ENCODE measurements at places on chromosomes 4 and X. TPM values are rescaled to one million over a fixed set of nuclear protein-coding genes. Genes with fewer than 3 reads are reported as not detected.

The MAD2L1 gene
- total RNA-seq = 6.2 TPM

The KLF8 gene
- total RNA-seq = 9.4 TPM

The TNIP3 gene
- total RNA-seq = not detected

The NONO gene
- total RNA-seq = 770 TPM

The PCDH18 gene
- total RNA-seq = 9.8 TPM

The RBMXL3 gene
- not detected for total RNA-seq

The CXXC4 gene
- total RNA-seq = 12.6 TPM

The MED12 gene
- 56.5 TPM for total RNA-seq

The SLITRK2 gene
- 0.09 TPM for total RNA-seq

The RPS6KA6 gene
- 3.8 TPM for total RNA-seq

The VCX2 gene
- total RNA-seq = not detected

The SPP1 gene
- total RNA-seq = 0.12 TPM

The POF1B gene
- total RNA-seq = 0.12 TPM

The DDIT4L gene
- total RNA-seq = 4.0 TPM

GRCh38 chr4:130110770-130111169, 1014.8 kb downstream of the C4orf33 start:
- no peak for DNase-seq

DNA sequence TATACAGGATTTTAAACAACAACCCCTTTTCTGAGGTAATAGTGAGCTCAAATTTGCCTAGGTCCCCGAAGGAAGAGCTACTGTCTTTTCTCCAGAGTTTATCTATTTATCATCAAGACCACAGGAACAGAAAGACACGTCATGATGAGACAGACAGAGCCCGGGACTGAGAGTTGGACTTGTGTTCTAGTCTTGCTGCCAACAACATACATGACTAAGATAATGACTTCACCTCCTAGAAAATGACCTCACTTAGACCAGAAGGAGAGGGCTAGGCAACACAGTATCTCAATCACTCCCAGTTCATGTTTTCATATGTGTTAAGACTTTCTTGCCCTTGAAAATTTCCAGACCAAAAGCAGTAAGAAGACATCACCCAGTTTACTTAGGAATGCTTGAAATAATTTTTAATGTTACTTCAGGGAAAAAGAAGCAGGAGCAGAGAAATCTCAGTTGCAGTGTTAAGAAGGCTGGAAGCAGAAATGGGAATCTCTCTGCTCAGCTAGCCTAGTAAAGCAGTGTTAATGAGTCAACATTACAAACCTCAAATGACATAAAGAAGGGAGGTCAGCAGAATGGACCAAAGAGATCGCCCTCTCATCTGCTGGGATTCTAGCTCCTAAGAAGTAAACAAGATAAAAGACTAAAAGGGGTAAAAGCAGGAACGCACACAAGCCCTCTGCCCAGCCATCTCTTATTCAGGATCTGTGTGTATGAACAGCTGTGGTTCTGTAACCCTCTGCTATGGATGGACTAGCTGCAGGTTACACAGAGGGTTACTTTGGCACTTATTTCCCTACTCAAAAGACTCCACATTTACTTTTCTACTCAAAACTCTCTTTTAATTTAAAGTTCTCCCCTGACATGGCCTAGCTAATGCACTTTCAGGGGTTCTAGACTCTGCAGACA, 24.8 kb downstream of the PDGFC start:
- DNase-seq = no peak

GRCh38 chr4:79864500-79865200, 208.4 kb downstream of the ANTXR2 start:
- peak; percentile 66 for DNase-seq

DNA sequence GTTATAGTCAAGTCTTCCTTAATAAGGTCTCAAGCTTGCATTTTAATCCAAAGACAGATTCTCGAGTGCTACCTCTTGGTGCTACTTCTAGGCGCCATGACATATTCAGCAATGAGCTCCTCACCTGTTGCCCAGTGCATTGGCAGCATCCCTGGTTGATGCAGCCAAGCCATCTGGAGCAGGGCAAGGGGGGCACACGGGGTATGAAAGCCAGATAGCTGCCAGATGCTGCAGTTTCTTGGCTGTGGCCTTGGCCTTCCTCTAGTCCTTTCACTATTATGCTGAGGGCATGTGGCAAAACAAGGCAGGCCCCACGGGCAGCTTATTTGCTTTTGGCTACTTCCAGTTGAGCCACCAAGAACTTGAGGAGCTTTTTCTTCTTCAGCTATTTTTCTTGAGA, 168.6 kb upstream of the PGRMC2 start:
- DNase-seq = no peak

DNA sequence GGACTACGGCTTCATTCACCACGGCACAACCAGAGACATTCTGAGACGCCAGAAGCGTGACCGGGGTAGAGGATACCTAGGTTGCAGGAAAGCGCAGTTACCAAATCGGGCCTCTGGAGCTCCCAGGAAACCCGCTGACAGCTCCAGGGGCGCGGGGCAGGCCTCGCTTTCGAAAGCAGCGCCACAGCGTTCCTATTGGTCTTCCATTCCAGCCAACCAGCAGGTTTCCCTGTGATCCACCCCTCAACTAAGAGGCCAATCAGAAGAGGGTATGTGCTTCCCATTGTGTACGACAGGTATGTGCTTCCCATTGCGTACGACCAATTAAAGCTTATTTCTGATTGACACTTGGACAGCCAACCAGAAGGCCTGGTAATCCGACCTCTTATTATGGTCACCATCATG, 14.9 kb downstream of the SNX12 start:
- peak; percentile 48 for DNase-seq

DNA sequence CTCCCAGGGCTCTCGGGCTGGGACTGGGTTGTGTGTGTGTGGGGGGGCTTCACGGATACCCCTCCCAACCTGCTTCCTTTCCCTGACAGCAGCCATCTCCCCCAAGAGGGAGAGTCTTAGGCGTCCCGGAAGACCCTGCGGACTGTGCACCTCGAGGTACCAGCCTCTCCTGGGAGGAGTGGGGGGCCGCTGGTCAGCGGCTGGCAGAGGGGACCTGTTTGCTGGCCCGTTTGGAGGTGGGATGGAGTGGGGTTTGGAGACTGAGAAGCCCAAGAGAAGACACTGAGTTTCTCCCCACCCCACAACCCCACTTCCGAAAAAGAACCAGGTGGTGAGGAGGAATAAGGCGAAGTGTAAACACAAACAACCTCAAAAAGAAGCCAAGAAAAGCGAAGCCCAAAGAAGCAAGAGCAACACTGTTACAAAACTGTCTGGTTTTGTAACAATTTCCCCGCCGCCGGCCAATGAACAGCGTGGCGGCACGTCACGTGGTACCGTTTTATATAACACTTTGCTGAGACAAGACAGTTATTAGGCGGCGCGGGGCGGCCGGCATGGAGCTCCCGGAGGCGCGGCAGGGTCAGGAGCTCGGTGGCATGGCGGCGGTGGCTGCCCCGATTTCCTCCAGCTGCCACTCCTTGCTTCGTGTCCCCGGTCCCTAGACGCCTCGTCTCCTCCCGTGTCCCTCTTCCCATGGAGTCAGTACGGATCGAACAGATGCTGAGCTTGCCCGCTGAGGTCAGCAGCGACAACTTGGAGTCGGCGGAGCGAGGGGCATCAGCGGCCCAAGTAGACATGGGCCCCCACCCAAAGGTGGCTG, at the start of gene LONRF3:
LONRF3 (plus strand) TSS at position 531 of the 820 bp plus-strand sequence; CDS start at position 694, 163 bp downstream.
- peak; percentile 13 for DNase-seq

DNA sequence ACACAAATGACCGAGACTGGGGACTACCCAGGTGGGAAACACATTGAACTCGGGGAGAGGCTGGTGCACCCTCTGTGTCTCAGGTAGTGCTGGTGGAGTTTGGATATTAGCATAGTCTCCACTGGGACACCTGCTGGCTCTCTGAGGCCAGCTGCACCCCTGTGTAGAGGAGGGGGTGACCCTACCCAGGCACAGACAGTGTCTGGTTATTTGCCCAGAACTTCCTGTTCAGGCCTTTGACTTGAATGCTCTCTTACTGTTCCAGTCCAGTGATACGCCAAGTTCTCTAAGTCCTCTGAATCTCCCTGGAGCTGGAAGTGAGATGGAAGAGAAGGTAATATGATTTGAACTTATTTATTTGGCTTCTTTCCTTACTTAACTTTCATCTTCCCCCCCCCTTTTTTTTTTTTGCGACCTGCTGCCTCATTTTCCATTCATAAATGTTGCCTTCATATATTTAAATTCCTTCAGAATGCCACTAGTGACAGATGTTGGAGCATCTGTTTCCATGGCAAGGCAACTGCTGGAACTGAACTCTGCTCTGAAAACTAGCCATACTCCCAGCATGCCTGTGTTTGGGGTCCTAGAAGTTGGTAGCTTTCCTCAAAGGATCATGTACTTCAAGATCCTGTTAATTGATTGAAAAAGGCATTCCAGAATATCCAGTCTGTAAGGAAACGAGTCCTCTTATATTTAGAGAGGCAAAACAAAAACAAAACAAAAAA, 76.7 kb downstream of the AASDH start:
- DNase-seq = no peak

GRCh38 chrX:111145878-111146277, 49.9 kb downstream of the PAK3 start:
- DNase-seq = no peak

- DNase-seq = no peak
Measured at GRCh38 chr4:111535792-111536191, 609.5 kb upstream of the FAM241A start.

- DNase-seq = no peak
Measured at GRCh38 chr4:8542776-8543525, 37.2 kb upstream of the GPR78 start.

DNA sequence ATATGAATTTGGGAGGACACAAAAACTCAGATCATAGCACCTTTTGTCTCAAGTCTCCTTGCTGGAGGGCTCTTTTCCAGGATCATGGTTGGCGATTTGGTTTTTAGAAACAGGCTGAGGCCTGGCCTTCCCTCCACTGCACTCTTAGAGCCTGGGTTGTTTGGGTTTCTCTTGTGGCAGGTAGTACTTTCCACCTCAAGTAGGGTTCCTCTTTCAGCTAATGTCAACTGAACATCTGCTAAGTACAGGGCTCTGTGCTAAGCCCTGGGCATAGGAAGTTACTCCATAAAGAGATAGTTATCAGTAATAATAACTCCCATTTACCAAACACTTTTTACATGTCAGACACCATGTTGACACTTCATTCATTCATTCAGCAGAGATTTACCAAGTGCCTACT, 28.2 kb upstream of the APLN start:
- DNase-seq = no peak

- DNase-seq = no peak
Measured at GRCh38 chr4:17884063-17884462, 73.3 kb downstream of the NCAPG start.

DNA sequence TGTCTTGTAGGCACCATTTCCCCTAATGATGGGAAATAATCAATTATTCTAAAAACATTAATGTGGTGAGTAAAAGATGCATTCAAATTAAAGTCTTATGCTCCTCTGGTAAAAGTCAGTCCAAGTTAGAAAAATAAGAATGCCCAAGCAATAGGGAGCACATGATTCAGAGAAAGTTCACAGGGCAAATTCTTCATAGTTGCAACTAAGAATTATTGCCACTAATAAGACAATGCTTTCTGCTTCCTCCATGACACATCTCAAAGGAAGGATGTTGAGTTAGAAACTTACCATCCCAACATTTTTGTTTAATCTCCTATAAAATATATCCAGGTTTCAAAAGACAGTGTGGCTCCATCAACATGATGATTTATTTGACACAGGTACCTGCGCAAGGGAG, 26.3 kb downstream of the PHOX2B start:
- no peak for DNase-seq

GRCh38 chr4:85860066-85860740, 385.3 kb downstream of the ARHGAP24 start:
- no peak for DNase-seq

DNA sequence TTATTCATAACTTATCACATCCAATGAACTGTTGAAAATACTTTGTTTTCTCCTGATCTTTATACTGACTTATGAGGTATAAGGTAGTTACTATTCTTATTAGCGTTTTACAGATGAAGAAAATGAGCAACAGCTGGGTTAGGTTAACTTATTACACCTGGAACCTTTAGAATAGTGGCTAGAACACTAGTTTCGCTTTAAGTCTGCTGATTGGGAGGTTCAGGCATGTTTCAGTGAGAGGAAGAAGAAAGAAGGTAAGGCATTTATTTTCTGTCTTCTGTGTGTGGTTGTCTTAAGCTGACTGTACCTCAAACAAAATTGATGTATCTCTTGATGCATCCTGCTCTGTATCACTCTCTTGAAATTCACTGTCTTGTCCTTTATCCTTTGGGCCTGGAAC, 302.5 kb downstream of the GRID2 start:
- no peak for DNase-seq

- no peak for DNase-seq
Measured at GRCh38 chr4:43275779-43276178, 383.3 kb downstream of the GRXCR1 start.

GRCh38 chrX:115356369-115356768, 66.9 kb downstream of the LUZP4 start:
- DNase-seq = no peak

- no peak for DNase-seq
Measured at GRCh38 chrX:49276671-49277534, 7.3 kb downstream of the PPP1R3F start.

DNA sequence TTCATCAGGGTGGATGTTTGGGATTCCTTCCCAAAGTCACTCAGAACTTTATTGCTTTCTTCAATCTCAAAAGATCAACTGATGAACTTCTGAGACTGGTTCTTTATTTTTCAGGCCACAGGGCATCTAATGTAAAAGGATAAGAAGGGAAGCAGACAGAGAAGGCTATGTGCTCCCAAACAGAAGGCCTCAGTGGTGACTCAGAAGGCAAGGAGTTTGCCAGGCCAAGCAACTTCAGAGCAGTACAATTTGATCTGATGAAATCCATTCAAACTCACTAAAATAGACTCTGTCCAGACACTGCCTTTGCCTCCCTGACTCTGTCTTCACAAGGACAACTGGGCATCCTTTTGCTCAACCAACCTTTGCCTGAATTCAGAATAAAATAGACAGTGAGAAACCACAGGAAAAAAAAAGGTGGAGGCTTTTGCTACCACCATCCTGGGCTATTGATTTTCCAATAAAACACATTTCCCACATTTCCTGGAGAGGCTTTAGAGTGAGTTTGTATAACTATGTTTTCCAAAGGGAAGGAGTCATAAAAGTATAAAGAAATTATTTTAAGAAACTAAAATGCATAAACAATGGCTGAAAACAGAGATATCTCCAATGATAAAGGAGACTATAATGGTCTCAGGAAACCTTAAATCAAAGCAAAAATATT, 55.2 kb downstream of the ARHGEF6 start:
- no peak for DNase-seq

- no peak for DNase-seq
Measured at GRCh38 chrX:22629105-22629725, 356.5 kb downstream of the CBLL2 start.

GRCh38 chr4:75058486-75058885, 125.6 kb downstream of the PARM1 start:
- DNase-seq = no peak

- DNase-seq = peak; percentile 57
Measured at GRCh38 chr4:85968945-85969819, 390.7 kb downstream of the MAPK10 start.

- DNase-seq = no peak
Measured at GRCh38 chr4:5732158-5732557, 21.2 kb downstream of the EVC start.
